ENCODE measurements at places on chromosomes 13 and 19.

- no peak for DNase-seq
Measured at GRCh38 chr13:89726690-89727435, 1620.6 kb upstream of the MIR17HG start.

- DNase-seq: no peak
Measured at GRCh38 chr19:48953990-48954594, 583 bp upstream of the BAX start.

GRCh38 chr19:31516756-31517155 is 167.5 kb upstream of the TSHZ3 start:
- peak; percentile 47 for DNase-seq

GRCh38 chr13:76286178-76286577 is 600.0 kb downstream of the KCTD12 start:
- DNase-seq: no peak

GRCh38 chr13:95121516-95121915 is 179.7 kb downstream of the ABCC4 start:
- no peak for DNase-seq

DNA sequence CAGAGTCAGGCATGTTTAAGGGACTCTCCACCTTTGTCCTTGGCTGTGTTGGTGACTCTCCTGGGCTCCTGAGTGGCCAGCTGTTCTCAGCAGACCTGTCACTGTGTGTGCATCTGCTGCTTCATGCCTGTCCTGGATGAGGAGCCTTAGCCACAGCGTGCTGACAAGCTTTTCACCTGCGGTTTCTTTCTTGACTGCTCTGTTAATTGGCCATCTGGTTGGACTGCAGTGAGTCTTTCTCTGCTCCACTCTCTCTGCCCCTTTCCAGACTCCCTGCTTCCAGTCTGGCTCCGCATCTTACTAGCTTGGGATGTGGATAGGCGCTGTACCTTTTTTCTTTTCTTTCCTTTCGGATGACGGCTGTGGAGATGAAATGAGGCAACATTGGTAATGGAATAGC is 38.8 kb downstream of the POLR1D start:
- DNase-seq: no peak

DNA sequence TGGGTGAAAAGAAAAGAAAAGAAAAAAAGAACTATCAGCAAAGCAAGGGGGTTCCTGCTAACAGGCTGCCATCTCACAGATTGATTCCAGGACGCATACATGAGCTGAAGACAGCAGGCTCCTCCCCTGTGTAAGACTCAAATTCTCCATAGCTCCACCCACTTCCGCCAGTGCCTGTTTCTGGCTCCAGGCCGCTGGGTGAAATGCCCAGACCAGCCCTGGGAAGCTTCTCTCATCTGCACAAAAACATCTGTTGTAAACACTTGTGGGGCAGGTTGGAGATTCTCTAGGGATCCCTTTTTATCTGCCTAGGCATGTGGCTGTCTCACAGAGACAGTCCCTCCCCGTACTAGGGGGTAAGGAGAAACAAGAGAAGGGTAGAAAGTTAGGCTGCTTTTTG is 1054.4 kb upstream of the SPRY2 start:
- no peak for DNase-seq

GRCh38 chr19:38004186-38004520 is 97.1 kb downstream of the SIPA1L3 start:
- no peak for DNase-seq
